ENCODE measurements at places on chromosomes 7 and 10.

GRCh38 chr10:84546609-84547008 lies 218.2 kb downstream of the CCSER2 start:
- DNase-seq: no peak

- DNase-seq: no peak
Observed at GRCh38 chr7:1851721-1852516, 181.8 kb downstream of the ELFN1 start.

DNA sequence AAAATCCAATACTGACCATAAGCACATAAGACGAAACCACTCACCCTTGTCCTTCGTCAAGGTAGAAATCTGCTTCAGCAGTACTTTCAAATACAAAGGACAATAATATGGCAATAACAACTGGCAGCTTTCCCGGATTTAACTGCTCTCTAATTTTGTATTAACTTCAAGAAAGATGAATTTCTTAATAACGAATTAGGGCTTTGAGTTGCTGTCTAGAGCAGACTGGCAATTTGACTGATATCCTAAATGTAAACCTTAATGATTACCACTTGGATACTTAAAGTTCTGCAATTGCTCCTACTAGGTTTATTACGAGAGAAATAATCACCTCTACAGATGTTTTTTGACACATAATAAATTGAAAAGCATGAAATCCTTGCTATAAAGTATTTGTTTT lies 418.7 kb downstream of the MAGI2 start:
- no peak for DNase-seq

DNA sequence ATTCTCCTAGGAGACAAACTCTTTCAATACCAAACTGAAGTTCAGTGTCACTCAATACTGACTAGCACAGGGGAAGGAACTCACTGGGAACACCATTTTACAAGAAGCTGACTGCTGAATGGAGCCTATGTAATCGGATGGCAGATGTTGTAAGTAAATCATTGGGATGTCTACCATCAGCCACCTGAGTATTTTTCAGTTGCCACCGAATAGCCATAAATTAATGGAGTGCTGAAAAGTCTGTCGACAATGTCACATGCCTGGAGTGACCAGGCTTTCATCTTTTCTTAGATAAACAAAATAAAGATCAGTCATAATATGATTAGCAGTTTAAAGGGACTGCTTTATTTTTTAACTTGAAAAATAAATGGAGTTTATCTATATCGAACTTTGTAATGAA lies 145.9 kb upstream of the SEMA3E start:
- no peak for DNase-seq

DNA sequence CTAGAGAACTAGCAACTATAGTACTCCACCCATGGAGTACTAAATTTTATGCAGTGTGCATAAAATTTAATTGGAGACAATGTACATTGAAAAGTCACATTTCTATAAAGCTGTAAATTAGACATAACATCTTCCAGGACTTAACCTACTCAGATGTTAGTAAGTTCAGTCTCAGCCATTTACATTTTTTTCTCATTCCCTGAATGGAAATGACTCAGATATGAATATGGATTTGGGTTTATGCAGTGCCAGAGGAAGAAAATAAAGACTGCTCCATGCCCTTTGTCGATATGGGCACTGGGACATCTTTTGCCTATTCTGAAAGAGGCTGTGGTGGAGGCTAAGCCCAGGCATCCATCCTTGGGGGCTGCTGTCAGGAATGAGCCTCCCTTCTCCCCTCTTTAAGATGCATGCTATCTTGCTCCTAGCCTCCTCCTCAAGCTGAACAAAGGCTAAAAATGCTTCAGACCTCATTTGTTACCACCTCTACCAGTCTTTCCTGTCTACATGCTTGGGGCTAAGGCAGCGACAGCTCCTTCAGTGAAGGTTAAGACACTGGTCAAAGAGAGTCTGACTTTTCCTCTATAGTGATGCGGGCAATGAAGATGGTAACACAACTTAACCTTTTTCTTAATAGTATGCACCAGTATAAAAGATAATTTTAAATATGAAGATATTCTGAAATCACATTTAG lies 486.8 kb upstream of the ANKRD30A start:
- DNase-seq: no peak
